ENCODE measurements at places on chromosomes 1 and 21.

- DNase-seq = no peak
Measured at GRCh38 chr1:45328680-45329079, 2.0 kb downstream of the HPDL start.

DNA sequence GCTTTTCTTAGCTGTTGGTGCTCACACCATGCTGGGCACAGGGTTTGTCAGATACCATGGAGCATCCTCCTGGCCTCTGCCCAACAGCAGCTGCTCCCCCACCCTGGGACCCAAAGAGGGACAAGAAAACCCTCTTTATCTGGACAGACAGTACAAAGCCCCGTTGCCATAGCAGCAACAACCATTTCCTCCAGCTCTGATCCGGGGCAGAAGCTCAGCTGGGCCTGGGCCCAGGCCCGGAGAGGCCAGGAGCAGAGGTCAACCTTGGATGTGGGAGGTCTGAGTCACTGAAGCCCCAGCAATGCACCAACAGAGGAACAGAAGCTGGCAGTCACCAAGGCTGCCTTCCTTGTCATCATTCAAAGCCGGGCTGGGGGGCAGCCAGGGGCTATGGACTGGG is 228.4 kb upstream of the POU3F1 start:
- no peak for DNase-seq

DNA sequence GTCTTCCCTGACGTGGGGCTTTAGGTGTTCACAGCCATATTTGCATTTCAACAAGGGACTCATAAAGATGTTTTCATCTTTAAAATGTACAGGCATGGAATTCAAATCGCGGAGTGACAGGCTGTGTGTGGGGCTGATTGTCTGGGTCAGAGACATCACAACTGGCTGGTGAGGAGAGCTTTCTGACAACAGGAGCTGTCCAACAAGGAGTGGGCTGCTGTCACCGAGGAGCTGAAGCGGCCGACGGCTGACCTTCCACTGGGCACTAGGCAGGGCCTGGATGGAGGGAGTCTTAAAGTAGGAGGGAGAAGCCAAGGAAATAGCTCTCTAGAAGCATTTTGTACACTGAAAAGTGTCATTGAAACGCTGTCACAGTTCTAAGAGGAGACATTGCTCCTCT is 30.5 kb upstream of the SCMH1 start:
- no peak for DNase-seq

DNA sequence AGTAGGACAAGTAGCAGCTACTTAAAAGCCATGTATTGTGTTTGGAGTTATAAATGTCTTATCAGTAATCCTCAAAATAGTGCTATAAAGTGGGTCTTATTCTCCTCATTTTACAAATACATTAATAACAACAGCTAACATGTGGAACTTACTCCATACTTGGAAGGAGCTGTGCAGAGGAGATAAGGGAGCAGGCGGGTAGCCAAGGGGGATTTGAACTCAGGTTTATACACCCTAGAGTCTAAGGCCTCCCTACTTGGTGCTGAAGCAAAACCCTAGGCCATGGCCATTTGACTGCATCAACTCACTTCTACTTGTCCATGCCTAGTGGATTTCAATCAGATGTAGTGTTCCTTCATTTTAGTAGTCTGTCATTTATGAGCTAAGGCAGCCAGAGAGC is 72.1 kb downstream of the LMO4 start:
- DNase-seq = no peak

- DNase-seq = no peak
Measured at GRCh38 chr1:91689641-91690481, 189.2 kb downstream of the CDC7 start.

DNA sequence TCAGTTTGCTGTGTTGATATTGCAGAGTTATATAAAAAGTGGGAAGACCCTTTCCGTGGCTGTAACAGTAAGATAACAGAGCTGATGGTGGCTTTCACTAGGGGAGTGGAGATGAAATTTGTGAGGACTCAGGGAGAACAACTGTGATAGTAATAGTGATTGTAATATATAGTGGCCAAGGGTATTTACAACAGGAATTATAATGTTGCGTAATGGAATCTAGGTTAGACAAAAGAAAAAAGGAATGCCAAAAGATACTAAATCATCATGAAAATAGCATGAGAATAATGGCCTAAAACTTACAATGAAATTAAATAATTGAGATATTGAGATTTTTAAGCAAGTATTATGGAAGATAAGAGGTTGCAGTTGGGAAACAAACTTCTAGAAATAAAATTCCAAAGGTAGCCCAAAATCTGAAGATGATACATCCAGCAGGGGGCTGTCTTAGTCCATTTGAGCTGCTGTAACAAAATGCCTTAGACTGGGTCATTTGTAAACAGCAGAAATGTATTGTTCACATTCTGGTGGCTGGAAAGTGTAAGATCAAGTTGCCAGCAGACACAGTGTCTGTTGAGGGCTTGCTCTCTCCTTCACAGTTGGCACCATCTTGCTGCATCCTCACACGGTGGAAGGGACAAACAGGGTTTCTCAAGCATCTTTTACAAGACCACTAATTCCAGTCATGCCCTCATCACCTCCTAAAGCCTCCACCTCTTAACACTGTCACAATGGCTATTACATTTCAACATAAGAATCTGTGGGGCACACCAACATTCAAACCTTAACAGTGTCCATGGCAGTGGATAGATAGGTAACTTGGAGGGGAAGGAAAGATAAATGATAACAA is 711.2 kb downstream of the MRPL39 start:
- no peak for DNase-seq

DNA sequence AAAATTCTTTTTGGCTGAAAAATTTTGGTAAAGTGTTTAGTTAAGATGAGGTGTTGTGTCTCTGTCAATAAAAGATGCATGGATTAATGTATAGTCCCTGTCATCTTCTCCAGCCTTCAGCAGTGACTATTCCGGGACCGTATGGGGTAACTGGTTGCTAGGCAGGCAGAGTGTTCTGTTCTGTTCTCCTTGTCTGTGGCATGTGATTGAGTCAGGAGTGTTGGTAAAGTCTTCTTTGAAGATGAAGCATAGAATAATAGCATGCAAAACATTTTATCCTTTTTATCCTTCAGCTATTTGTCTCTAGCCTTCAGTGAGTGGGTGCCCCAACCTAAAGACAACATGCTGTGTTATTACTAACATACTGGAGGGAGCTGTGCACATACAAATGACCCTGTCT is 74.6 kb downstream of the RGL1 start:
- no peak for DNase-seq

DNA sequence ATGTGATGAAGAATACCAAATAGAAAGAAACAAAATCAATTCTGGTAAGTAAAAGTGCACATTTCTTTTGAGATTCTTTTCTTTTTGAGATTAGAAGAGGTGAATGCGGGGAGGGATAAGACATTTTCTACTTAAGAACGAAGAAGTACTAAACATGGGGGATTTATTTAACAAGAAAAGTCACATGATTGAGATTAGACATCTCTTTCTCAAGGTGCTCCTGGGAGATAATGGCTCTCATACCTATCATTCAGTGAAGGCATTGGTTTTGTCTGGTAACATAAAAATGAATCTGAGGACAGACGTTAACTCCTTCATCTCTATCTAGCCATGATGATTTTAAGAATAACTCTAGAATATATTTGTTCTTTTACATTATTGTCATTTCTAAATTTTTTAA is 147.9 kb upstream of the SAMSN1 start:
- no peak for DNase-seq

GRCh38 chr1:11514366-11514765 is 35.4 kb downstream of the DISP3 start:
- no peak for DNase-seq

GRCh38 chr1:32142446-32143301 is 34.8 kb downstream of the KPNA6 start:
- DNase-seq = no peak

DNA sequence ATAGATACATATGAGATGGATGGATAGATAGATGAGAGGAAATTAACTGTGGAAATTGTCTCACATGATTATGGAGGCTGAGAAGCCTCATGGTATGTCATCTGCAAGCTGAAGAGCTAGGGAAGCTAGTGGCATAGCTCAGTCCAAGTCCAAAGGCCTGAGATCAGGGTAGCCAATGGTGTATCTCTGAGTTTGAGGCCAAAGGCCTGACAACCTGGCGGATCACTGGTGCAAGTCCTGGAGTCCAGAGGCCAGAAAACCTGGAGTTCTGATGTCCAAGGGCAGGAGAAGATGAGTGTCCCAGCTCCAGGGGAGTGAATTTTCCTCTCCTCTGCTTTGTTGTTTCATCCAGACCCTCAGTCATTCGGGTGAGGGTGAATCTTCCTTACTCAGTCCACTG is 43.9 kb upstream of the SPOCD1 start:
- DNase-seq = no peak

- DNase-seq = no peak
Measured at GRCh38 chr1:21770201-21770600, 12.7 kb downstream of the USP48 start.
